NB4 (cell line): ENCODE measurements at places on chromosomes 1 and 21.

GRCh38 chr1:171160211-171160610, 24.9 kb upstream of the FMO2 start:
- DNase-seq: no peak

DNA sequence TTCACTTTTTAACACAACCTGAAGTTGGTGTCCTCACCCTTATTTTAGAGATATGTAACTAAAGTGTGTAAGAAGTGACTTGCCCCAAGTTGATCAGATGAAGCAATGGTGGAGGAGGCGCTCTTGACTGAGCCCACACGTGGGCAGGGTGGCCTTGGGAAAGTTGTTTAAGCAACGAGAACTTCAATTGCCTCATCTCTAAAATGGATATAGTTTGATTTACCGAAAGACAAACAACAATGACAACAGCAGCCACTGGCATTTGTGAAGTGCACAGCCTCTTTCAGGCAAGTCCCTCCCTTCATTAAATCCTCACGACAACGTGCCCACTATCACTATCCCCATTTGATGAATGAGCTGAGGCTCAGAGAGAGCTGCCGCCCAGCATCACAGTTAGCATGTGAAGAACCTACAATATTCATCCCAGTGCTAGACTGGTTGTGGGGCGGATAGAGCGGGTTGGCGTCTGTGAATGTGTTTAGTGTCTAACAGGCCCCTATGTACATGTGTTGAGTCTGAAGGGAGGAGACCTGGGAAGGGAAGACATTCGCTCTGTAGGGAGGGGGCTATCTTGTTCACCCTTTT, 3.0 kb downstream of the IL22RA1 start:
- DNase-seq: no peak

- no peak for DNase-seq
Observed at GRCh38 chr1:225418059-225418458, 9.8 kb downstream of the LBR start.

- no peak for DNase-seq
Observed at GRCh38 chr1:204935155-204935554, 64.5 kb downstream of the NFASC start.

DNA sequence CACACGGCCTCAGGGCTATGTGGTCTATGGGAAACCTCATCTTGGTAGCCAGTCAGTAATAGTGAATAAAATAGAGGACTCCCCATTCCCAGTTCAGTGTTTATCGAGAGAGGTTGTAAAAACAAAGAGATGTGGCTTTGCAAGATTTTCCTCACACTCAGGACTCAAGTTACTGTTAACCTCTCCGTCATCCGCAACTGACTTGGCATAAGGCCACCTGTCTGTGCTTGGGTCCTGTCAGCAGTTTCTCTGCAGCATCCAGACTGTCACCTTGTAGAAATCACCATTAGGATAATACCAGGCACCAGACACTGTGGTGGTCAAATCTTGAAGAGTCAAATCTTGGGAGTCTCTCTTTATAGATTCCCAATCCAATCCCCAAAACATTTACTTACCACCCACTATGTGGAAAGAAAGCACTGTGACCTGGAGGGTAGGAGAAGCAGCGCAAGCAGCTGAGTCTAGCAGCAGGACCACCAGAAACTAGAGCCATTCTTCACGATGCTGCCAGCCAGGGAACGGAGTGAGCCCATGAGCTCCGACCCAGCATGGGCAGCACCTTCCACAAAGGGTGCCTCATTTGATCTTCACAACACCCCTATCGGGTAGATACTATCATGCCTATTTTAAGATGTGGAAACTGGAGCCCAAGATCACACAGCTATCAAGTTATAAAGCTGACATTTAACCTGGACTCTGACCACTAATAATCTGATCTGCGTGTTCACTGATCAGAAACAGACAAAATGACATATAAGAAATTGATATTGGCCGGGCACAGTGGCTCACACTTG, 5.6 kb upstream of the GPR25 start:
- no peak for DNase-seq

GRCh38 chr1:89578151-89578550, 53.5 kb downstream of the LRRC8B start:
- no peak for DNase-seq

DNA sequence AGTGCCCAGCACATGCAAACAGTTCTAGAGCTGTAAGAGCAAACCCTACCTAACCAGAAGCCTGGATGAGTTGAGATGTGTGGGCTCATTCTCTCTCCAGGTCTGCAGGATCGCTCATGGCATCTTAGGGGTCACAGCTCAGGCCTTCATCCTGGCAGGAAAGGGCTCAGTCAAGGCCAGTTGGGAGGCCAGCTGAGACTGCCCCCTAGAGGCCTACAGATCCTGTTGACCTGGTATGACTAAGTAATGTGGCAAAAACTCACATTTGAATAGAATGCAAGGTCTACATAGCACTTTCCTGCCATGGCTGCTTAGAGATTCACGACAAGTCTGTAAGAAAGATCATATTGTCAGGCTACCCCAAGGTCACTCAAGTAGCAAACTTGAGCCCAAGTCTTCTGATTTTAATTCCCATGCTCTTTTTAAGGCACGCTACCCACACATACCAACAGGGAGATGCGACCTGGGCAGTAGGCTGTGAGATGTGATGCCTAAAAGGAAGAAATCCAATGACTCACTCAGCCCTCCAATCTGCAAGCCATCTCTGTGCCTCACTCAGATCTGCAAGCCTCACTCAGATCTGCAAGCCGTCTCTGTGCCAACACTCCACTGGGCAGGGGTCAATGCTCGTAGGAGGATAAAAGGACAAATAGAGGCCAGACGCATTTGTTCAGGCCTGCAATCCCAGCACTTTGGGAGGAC, 5.1 kb upstream of the CAPN8 start:
- peak; percentile 56 for DNase-seq

DNA sequence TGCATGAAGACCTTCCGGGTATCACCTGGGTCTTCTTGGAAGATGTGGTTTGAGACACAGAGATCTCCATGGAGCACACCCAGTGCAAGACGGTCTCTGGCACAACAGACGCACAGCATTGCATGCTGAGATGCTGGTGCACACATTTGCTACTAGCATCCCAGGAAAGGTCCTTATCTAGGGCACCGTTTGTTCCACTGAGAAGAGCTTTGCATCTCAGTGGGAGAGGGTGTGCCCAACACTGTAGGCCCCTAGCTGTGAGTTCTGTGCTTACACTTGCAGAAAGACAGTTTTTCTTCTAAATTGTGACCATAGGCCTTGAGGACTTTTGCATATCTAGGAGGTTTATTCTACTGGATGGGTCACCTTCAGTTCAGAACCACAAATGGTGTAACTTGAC, 554.1 kb downstream of the MATN1 start:
- no peak for DNase-seq

DNA sequence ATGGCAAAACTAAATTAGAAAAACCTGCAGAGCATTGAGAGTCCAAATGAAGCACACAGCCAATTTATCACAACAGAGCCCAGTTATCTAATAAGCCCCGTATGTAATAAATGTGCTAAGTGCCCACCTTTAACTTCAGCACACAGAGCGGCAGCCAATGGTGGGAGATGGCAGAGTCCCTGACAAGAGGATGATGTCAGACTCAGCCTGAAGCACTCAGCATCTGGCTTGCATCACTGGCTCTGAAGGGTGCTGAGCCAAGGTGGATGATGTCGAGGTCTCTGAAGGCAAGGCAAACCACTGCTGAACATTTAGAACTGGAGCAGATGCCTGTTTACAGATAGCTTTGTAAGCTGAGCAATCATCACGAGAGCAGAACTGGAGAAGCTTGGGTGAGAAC, 118.3 kb downstream of the NUF2 start:
- DNase-seq: no peak

GRCh38 chr1:111481387-111482221, 7.8 kb downstream of the C1orf162 start:
- peak; percentile 84 for DNase-seq

GRCh38 chr1:167899253-167899681, 14.7 kb downstream of the ADCY10 start:
- no peak for DNase-seq

GRCh38 chr1:45686015-45686287, 382 bp downstream of the GPBP1L1 start:
- DNase-seq: peak; percentile 56

DNA sequence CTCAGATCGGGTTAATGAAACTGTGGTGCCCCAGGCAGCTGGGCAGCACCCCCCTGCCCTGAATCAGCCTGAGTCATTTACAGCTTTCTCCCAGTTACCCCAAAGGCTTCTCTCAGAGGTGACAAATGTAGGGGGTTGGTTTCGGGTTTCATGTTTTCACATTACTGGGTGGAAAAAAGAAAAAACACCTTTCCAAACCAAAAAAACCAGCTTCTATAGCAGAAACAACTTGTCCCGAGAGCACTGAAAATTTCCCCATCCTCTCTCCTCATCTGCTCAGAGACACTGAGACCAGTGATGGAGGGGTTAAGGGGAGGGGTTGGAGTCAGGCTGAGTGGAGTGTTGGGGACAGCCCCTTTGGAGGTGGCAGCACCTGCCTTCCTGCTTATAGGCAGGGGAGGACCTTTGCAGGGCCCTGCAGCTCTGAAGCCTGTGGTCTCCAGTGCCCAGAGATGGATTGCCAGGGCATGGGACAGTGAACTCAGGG, 15.6 kb downstream of the UTP11 start:
- DNase-seq: no peak

GRCh38 chr1:70504176-70504820, 93.2 kb downstream of the CTH start:
- peak; percentile 5 for DNase-seq

GRCh38 chr1:208544053-208544452, 299.9 kb upstream of the PLXNA2 start:
- DNase-seq: no peak

DNA sequence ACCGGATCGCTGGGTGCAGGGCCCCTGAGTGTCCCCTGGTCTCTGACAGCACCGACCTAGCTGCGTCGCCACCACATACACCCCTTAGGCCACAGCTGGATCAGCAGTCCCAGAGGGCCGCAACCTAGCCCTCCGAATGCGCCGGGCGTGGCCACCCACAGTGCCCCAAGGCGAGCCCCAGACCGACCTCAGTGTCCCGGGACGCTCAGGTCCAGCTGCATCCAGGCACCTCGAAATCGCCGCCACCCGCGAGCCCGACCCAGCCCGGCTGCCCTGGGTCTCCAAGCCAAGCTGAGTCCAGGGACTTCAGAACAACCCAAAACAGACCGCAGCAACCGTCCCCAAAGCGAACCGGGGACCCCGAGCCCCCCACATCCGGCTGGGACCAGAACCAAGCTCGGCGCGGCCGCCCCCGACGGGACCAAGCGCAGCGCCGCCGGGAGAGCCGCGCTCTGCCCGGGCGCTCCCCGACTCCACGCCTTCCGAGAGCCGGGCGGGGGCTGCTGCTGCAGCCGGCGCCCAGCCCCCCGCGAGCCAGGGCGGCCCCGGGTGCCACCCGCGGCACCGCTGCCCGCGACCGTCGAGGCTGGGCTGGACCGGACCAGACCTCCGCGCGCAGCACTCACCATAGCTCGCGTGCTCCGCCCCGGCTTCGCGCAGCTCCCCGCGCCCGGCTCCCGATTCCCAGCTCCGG, 54.6 kb upstream of the ECE1 start:
- peak; percentile 27 for DNase-seq

- no peak for DNase-seq
Observed at GRCh38 chr1:36137776-36138175, 11.5 kb downstream of the TRAPPC3 start.

- no peak for DNase-seq
Observed at GRCh38 chr1:204299814-204300365, 59.8 kb downstream of the PLEKHA6 start.

DNA sequence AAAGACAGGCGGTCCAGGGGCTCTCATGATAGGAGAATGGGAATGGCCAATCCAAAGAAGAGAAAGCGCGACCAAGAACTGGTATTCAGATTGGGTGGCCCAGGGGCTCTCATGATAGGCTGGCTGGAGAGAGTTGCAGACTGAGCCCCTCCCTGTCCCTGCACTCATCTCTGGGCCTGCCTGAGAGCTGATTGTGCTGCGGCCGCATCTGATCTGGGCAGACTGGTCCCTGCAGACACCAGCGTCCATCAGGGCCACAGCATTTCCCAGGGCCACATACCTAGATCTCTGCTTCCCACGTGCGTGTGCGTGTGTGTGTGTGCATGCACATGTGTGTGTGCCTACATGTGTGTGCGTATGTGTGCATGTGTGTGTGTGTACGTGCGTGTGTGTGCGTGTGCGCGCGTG, 30.4 kb upstream of the MAN1C1 start:
- DNase-seq: no peak

DNA sequence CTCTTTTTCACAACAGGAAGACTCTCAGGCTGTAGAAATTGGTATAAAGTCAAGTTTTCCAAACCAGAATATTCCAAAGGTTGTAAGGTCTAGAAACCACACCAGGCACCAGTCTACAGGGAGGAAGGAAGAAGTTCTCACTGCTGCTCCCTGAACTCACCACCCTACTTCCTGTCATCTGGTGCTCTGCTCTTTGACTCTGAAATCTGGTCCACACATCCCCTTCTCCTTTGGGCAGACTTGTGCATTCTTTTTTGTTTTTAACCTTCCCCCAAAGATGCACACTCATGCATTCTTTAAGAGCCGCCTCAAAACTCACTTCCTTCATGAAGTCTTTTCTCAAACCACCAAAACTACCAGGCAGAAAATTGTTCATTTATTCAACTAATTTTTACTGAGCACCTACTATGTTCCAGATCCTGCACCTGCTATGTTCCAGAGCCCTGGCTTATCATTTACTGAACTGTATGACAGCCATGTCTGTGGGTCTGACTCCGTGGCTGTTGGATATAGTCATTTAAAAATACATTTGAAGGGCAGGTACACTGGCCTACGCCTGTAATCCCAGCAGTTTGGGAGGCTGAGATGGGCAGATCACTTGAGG, 30.1 kb upstream of the EPS15 start:
- peak; percentile 40 for DNase-seq

DNA sequence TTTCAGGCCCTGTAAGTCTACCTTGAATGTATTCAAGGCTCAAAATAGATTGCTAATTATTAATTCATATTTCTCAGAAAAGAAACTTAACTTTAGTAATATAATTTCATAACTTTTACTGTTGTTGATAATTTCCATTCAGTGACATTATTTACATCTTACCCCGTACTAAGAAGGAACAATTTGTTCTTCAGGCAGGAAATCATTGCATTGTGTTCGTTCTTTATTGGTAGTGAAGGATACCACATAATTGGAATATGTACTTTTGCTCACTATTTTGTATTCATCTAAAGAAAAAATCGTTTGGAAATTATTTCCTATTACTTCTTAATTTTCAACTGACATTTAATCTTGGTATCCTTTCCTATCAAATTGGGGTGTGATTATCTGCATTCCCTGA, 39.4 kb downstream of the CTTNBP2NL start:
- DNase-seq: no peak

- DNase-seq: no peak
Observed at GRCh38 chr1:103960045-103960444, 210.3 kb downstream of the AMY1C start.

DNA sequence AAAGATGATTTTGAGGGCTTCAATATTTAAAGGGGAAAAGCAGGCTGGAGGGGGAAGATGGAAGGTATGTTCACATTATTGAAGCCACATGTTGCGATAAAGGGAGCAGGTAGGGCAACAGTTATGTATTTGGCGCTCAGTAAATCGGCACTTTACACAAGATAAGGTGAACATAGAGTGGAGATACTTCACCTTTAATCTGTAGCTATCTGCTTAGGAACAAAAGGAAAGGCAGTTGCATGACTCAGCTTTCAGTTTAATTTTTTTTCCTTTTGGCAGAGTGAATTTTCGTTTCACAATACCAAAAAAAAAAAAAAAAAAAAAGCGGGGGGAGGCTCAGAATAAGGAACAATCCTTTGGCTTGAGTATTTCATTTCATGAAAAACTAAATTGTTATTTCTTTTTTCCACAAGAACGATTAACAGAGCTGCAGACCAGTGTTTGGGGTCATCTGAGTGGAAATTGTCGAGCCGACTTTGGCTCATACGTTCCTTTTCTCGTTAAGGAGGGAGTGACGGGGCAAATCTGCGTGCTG, 1.1 kb upstream of the COQ8A start:
- DNase-seq: peak; percentile 72
